M059J (cell line): ENCODE measurements at places on chromosomes 4 and X.

- no peak for DNase-seq
Observed at GRCh38 chr4:41512136-41512535, 25.8 kb upstream of the LIMCH1 start.

DNA sequence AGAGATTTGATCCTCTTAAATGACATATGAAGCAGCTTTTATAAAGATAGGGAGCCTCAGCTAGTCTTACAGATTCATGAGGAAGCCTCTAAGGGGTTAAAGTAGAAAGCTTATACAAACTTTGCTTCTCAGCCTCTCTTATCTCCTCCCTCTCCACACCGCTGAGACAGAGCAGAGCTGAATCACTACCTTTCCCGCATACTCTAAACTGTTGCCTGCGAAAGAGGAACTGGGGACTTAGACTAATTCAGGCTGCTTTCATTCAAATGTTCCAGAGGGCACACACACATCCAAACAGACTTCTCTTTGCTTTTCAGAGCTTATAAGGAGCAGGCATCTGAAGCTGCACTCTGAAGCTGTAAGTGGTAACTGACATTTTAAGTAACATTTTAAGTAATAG is at the start of gene SERTM2:
SERTM2 (plus strand) TSS at position 169 of the 400 bp plus-strand sequence. CDS start 7,213 bp downstream, outside the sequence.
- DNase-seq, result peak; percentile 2

GRCh38 chr4:22063613-22064012 is 115.0 kb upstream of the KCNIP4 start:
- DNase-seq, result no peak

- no peak for DNase-seq
Observed at GRCh38 chr4:41218703-41219102, 4.4 kb upstream of the APBB2 start.

DNA sequence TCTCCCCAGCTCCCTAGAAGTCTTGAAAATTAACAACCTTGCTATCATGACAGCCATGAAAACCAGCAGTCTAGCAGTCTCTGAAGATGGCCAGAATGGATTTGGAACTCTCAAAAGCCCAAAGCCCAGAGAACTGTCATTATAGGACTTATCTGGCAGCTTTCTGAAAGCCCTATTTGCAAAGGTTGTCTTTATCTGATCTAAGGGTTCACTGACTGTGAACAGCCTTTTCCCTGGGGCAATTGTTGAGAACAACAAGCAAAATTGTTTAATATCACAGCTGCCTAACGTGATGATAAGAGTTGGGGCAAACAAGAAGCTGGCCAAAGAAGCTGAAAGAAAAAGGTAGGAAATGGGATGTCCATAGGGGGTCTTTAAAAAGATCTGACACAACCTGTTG is 20.9 kb upstream of the KLHL8 start:
- DNase-seq, result peak; percentile 38

DNA sequence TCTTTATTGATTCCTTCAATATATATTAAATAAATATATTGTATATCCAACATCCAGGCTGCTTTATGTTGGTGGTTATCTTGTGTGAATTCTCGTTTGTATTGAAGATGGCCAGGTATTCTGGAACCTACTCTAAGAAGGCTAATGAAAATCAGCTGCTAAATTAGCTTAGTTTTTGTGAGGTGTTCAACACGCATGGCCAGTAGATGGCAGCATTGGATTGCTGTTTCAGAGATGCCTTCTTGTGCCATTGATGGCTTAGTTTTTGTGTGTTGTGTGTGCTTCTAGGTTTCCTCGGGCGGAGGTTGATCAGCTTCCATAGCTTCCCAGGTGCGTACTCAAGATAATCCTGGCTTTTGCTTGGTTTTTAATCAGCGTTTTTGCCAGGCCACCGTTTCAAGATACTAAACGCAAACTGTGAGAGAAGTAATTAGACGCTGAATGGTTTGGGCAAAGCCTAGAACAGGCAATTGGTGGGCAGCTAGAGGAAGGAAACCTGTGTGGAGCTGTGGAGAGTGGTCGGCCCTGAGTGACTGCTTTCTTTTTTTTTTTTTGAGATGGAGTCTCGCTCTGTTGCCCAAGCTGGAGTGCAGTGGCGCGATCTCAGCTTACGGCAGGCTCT is 15.1 kb downstream of the NOCT start:
- peak; percentile 69 for DNase-seq

GRCh38 chr4:40827758-40828157 is 78.0 kb downstream of the NSUN7 start:
- DNase-seq, result no peak

GRCh38 chr4:85986266-85986665 is 373.6 kb downstream of the MAPK10 start:
- no peak for DNase-seq

DNA sequence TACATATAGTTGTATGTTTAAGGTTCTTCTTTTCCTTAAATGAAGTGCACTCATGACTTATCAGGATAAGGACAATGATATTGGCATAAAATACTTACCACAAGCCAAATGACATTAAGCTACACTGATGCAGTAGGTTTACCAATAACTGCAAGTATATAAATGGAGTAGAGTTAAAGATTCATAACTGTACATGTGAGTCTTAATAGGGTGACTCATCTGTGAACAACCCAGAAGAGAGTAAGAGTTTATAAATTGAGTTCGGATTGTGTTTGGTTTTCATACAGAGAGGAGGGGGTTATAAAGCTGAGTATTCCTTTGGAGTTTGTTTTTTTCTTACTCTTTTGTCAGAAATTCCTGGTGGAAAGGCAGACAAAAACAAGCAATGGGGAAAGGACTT is 144.8 kb downstream of the TLL1 start:
- DNase-seq, result peak; percentile 33

GRCh38 chrX:42392846-42393245 is 385.1 kb downstream of the PPP1R2C start:
- DNase-seq, result no peak

DNA sequence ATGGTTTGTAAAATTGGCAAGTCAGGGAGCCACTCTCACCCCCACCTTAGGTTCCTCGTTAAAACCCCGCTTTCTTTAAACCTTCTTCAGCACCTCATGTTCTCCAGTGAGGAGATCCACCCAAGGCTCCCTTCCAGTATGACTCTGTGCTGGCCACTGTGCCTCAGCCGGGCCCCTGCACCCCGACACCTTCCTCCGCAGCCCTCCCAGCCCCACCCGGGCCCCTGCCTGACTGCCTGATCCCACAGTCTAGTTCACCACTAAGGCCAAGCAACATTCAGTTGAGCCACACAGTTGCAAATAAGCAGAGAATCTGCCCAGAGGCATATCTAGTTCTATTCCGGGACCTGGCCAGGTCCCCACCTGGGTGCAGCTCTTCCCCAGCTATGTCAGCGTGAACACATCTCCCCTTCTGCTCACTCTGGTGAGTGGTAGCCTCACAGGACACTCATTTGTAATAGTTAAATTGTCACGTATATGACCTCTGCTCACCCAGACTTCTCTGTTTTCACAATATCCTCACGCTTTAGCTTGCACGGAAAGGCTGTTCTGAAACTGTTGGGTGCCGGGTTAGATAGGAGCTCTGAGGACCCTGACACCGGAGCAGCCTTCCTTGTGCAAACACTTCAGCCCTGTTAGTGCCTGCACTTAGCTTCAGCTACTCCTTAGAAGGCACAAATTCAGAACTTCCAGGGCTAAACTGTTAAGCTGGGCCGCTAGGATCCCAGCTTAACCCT is 146.8 kb downstream of the DCTD start:
- DNase-seq, result no peak

- DNase-seq, result peak; percentile 81
Observed at GRCh38 chr4:72567821-72568675, 973 bp downstream of the ADAMTS3 start.

DNA sequence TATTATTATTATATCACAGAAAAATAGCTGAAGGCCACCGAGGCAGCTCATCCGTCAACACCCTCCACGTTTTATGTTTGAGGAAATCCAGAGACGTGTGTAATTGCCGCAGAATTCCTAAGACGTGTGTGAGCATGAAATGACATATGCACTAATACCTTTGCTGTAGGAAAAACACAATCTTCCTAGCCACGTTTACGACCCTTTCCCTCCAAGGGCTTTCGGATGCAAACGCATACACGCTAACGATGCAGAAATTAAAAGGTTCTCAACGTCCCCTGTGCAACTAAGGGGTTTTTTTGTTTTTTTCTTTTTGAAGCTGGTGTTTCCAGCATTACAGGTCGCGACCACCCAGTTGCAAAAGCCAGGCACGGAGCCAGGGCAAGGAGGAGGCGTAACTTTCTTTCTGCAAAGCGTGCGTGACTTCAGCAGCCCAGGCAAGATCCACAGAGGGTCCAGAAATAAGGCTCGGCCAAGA is 33.8 kb downstream of the CRLF2 start:
- peak; percentile 17 for DNase-seq

- DNase-seq, result no peak
Observed at GRCh38 chrX:138492371-138492770, 219.1 kb downstream of the FGF13 start.

DNA sequence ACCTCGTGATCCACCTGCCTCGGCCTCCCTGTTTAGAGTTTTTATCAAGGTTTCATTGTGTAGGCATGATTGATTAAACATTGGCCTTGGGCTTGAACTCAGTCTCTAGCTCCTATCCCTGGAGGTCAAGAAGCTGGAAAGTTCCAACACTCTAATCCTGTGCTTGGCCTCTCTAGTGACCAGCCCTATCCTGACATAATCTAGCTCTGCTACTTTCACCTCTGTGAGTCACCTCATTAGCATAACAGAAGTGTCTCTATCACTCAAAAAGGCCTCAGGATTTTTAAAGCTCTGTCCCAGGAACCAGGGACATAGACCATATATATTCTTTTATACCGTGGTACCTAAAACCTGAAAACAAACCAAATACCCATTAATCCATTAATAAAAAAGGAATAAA is 377.5 kb downstream of the CENPC start:
- peak; percentile 3 for DNase-seq

- peak; percentile 88 for DNase-seq
Observed at GRCh38 chr4:38967260-38968095, 64.7 kb downstream of the TMEM156 start.

- DNase-seq, result peak; percentile 75
Observed at GRCh38 chrX:37998586-37999262, 7.6 kb upstream of the SYTL5 start.

- no peak for DNase-seq
Observed at GRCh38 chrX:40349251-40349650, 231.5 kb upstream of the ATP6AP2 start.

DNA sequence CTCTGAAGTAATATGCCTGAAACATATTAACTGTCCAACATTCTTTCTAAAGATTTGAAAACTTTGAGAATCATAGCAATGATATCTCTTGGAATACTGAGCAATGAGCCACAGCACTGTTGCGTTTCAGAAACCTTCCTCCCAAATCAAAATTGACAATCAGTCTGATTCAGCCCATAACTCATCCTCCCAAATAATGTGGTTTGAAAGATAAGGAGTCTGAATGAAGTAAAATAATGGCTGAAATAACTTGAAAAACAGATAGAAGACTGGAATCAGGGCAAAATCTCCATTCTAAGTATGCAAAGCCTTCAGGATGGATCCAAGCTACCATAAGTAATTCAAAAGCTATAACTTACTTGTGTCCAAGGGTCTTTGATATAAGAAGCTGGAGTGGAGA is 98.6 kb upstream of the PLS3 start:
- DNase-seq, result no peak

GRCh38 chrX:122501652-122502051 is 682.4 kb upstream of the GRIA3 start:
- DNase-seq, result no peak

DNA sequence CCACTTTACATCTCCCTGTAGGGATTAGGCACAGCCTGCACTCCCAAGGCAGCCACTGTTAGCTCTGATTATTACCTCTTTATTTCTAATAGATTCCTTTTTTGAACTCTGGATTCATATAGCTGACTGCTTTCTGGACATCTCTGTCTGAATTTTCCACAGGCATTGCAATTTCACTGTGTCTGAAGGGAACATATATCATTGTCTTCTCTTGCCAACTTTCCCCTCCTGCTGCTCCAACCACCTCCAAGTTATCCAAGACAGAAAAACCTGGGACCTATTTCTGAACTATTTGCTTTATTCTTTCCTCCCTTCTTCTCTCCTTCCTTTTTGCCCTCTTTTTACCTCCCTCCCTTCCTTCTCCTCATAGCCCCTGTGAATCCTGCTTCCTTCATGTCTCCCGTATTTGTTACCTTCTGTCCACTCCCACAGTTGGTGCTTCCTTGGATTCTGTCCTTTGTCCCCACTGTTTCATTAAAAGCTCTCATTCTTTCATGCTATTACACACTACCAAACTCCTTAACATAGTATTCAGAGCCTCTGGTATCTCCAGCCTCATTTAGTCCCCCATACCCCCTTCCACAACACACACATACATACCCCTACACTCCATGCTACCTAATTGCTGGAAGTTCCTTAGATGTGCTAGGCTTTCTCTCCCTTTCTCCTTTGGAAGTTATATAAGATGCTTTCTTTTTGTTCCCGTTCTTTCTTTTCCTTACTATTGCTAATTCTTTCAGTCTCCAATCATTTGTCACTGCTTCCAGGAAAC is 34.7 kb downstream of the FGF2 start:
- DNase-seq, result no peak

DNA sequence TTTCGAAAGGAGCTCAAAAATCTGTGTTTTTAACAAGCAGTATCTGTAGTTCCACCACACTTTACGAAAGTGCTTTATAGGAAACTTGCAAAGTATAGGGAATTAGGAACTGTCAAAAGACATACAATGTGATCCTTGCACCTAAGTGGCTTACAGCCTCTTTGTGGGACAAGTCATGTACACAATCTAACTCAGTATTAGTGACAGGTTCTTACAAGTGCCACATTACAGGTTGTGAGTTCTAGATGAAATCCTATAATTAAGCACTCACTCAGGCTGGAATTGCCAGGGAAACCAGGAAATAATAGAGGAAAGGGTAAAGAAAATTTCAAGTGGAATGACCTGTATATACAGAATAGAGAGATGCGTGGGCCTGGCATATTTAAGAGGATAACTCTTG is 567.3 kb upstream of the ATOH1 start:
- DNase-seq, result no peak

DNA sequence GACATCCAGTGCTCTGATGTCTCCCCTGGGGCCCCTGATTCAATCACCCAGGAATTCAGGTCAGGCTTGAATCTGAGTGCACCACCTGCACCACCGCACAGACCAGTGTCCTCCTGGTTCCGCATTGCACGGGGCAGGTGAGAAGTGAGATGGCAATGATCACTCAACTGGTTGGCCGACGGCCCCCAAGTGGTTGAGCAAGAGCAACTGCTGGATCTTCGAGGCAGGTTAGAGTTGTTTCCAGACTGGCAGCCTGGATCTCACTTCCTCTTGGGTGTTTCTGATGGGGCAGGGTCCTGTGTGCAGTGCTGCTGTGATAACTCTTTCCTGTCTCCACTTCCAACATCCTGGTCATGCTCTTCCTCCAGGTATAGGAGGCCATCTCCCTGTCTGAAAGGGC is 50.4 kb downstream of the C4orf50 start:
- DNase-seq, result no peak

GRCh38 chr4:128688033-128688721 is 121.3 kb upstream of the JADE1 start:
- DNase-seq, result no peak

GRCh38 chr4:153502584-153502983 is 36.4 kb downstream of the TMEM131L start:
- no peak for DNase-seq

- DNase-seq, result no peak
Observed at GRCh38 chrX:112784692-112785091, 55.9 kb downstream of the AMOT start.
